Sigmoid colon (tissue), 7 donors: ENCODE measurements at places on chromosomes 5 and 9. TPM values are rescaled to one million over a fixed set of nuclear protein-coding genes. Genes with fewer than 3 reads are reported as not detected.

Gene PAEP
- total RNA-seq, result not detected

Gene SPRY4
- 15.7 TPM for total RNA-seq

Gene FAM221B
- total RNA-seq, result not detected

Gene TSC1
- total RNA-seq, result 55.9 TPM

Gene ACOT12
- total RNA-seq, result 0.41 TPM

Gene INVS
- 29.8 TPM for total RNA-seq

Gene ORM2
- not detected for total RNA-seq

Gene TNFSF15
- 13.2 TPM for total RNA-seq

Gene PCDH1
- total RNA-seq, result 13.2 TPM

Gene POU5F2
- total RNA-seq, result 3.1 TPM

Gene SVEP1
- 77.5 TPM for total RNA-seq

Gene IFT74
- total RNA-seq, result 14.5 TPM

Gene GPRIN1
- total RNA-seq, result 0.33 TPM

Gene GFI1B
- total RNA-seq, result not detected

- DNase-seq, result no peak
These were observed 6.1 kb downstream of the PRRX2 start for GRCh38 chr9:129671519-129671918.

GRCh38 chr9:16809912-16810610 is 60.4 kb downstream of the BNC2 start:
- DNase-seq, result no peak

- no peak for DNase-seq
These were observed 15.1 kb downstream of the AUH start for GRCh38 chr9:91346644-91347043.

DNA sequence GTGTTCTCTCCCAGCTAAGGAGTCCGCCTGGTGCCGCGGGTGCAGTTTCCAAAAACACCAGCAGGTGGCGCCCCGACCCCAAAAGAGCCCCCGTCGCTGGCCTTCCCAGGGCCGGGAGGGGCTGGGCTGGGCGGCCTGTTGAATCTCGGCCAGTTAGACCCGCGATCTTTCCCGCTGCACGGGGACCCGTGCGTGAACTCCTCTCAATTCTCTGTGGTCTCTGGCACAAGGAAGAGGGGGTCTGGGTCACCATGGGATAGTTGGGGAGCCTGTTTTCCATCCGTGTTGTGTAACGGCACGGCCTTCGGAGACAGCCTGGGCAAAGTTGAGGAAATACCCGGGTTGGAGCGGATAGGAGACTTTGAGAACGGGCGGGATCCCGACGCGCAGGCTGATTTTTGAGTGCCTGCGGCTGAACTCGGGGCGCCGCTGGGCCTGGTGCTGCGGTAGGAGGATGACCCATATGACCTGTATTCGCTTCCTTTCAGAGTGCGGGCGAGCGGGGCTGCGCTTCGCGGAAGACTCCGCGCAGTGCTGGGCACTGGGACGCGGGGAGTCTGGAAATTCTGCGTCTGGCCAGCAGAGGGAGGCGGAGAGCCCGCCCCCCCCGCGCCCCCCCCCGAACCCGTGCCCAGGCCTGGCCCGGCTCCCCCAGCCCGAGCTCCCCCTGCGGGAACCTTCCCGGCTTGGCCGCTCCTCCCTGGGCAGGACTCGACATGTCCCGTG is 7.9 kb upstream of the PSD2 start:
- DNase-seq, result peak; percentile 92

- no peak for DNase-seq
These were observed 92.7 kb downstream of the SV2C start for GRCh38 chr5:76175821-76176403.

GRCh38 chr9:68585034-68585761 is 44.5 kb upstream of the TMEM252 start:
- no peak for DNase-seq

- no peak for DNase-seq
These were observed 61.7 kb upstream of the PDE4D start for GRCh38 chr5:59955241-59955640.

GRCh38 chr9:79369676-79370075 is 202.1 kb upstream of the TLE4 start:
- DNase-seq, result no peak

DNA sequence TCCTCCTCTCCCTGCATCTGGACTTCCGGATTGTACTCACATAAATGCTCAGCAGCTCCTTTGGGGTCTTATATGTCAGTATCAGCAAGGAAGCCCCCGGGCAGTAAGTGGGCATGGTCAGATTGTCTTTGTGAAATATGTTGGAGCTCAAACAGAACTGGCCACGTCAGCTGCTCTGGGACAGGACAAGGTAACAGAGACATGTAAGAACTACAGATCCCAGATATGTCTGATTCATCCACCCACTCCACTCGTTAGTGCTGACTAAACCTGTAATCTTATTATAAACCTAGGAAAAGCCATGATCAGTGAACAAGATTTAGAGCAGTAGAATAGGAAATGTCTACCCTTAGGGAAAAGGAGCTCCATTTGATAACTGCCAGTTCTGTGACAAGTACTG is 561.8 kb downstream of the CETN3 start:
- DNase-seq, result no peak

DNA sequence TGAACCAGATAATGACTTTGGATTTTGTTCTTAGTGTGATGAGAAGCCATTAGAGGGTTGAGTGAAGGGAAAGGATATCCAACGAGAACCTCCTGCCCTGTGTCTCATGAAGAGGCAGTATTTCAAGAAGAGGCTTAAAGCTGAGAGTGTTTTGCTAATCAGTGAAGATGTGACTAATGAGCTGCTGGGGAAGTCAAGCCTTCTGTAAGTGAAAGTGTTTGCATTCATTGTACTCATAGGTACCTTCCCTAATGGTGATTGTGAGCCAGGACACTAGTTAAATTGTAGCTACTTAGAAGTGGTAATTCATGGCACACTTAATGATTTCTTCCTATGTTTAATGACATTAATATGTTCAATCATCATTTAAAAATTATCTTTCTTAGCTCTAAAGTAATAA is 23.7 kb downstream of the PIP5K1B start:
- DNase-seq, result no peak

- DNase-seq, result no peak
These were observed 137.3 kb upstream of the RANBP3L start for GRCh38 chr5:36438765-36439561.

DNA sequence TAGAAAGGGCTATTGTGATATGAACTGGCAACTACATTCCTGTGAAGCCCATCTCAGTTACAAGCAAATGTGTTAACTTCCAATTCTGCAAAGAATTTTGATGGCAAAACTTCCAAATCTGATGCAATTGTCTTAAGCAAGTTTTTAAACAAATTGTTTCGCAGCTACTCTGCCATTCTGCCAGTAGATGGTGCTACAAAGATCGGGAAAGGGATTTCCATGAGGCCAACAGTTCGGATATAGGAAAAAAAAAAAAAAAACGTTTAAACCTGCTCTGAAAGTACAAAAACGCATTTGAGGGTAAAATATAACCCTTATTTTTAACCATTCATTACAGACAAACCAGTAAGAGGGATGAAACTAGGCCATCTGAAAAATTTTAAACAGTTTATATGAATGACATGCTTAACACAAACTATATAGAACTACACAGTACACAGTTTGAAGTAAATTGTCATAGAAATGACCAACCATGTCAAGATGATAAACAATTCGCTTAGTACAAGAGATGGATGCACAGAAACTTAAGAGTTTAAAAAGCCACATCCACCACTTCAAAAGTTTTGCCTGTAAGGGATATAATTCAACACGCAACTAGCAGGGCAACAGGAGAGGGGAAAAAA is 2.2 kb downstream of the HNRNPA0 start:
- no peak for DNase-seq

DNA sequence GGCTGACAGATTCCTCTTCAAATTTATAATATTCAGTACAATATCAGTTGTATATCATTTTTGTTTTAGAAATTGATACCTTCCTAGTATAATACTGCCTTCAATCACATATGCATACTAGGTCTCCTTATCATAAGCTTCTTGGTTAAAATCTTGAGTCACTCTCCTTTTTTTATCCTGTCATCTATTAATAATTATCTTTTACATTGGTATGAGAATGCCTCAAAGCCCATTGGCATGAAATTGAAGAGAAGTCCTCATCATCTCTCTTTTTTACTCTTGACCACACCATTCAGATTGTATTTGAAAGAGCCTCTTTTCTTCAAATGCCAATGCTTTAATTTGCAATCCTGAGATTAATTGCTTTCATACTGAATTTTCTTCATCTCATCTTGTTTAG is 810.3 kb downstream of the BRINP1 start:
- DNase-seq, result no peak

DNA sequence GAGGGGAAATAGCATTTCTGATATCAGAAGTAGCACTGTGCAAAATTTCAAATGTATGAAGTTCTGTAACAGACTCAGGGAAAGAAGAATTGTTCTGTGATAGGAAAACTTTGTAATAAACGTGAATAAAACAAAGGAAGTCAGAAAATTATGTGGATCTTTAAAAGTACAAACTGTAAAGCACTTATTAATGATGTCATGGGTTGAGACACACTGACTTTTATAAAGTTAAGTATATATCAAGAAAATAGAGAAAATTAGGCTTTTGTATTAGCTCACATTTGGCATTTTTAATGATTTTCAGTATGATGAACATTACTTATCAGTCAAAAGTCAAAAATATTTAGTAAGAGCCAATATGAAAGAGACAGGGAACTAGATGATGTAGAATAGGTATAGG is 1081.7 kb upstream of the EDIL3 start:
- no peak for DNase-seq

- no peak for DNase-seq
These were observed 800 bp upstream of the KCNN2 start for GRCh38 chr5:114360816-114361723.

DNA sequence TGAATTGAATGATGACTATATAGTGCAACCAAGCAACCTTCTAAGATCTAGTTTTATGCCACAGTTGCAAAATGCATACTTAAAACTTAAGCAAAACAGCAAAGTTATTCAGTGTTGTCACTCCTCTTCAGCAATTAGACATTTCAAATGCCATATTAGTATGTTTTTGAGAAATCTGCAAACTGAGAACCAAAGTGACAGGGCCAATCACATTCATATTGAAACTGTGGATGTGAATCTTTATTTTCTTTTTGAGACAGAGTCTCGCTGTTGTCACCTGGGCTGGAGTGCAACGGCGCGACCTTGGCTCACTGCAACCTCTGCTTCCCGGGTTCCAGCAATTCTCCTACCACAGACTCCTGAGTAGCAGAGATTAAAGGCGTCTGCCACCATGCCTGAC is 249.2 kb upstream of the EFNA5 start:
- DNase-seq, result no peak

DNA sequence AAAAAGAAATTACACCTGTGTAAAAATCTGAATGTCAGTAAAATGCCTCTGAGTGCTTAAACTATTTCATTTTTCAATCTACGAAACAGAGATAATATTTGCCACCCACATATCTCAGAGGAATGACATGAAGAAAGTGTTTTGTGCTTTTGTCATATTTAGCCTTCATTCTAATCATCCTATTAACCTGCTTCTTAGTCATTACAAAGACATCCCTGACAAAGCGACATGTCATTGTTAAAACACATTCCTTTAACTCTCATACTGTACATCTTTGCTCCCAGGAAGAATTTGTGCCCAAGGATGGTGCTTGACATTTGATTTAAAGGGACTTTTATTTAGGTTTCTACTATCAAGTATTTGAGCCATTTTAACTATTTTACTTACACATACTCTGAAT is 275.9 kb downstream of the DMRTA1 start:
- no peak for DNase-seq

- DNase-seq, result no peak
These were observed 95.9 kb downstream of the UGCG start for GRCh38 chr9:111992523-111992922.

GRCh38 chr5:27290172-27290571 is 251.8 kb upstream of the CDH9 start:
- DNase-seq, result no peak

DNA sequence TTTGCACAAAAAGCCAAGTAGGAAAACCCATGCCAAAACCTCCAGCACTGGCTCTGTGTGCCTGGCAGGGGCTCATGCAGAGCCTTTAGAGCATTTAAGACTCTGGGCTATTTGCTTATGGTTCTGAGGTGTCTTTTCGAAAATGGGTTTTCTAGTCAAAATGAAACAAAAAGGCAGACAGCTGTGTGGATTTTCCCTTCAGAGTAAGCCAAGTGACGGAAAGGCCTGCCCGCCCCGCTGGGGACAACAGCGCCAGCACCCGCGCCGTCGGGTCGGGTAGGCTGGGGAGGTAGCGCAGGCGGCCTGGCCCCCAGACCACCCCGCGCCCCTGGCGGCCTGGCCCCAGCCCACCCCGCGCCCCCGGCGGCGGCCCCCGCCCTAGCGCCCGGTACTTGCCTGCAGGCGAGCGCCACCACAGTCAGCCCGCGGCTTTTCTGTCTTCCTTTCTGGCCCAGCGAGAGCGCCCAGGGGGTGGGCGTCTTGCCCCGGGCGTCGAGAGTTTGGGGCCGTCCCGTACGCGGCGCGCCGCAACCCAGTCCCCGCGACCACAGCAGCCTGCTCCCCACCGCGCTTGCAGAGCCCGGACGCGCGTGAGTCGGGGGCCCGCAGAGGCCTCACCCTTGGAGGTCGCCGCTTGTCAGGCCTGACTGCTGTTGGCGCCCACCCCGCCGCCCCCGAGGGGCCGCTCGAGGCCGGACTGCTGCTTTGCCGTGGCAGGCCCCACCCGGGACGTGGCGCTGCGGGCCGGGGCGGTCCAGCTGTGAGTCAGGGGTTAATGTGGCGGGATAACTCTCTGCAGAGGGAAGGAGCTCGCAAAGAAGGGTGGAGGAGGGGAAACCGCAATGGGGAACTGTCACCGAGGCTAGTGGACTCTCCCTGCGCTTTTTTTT is at the start of gene TICAM2:
Gene TICAM2, minus strand, starts transcription at position 779 of the 890 bp plus-strand sequence. CDS start 21,223 bp downstream, outside the sequence.
- peak; percentile 84 for DNase-seq

DNA sequence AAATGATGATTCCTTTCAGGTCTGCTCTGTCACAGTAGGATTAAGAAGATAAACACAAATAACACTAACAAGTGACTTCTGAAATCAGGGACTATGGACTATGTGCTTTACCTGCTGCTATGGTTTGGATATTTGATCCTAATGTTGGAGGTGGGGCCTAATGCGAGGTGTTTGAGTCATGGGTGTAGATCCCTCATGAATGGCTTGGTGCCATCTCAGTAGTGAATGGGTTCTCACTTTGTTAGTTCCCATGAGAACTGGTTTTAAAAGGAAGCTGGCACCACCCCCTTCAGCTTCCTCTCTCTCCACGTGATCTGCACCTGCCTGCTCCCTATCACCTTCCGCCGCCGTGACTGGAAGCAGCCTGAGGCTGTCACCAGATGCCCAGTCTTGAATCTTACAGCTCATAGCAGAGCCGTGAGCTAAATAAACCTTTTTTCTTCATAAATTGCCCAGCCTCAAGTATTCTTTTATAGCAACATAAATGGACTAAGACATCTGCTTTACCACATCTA is 3.3 kb downstream of the PPIC start:
- no peak for DNase-seq

GRCh38 chr5:18057725-18058124 is 423.5 kb downstream of the TAF11L14 start:
- no peak for DNase-seq

GRCh38 chr5:36089989-36090388 is 23.3 kb upstream of the UGT3A2 start:
- DNase-seq, result no peak

GRCh38 chr9:87883274-87883673 is 597 bp downstream of the SPATA31E1 start:
- no peak for DNase-seq

- DNase-seq, result peak; percentile 60
These were observed 157.1 kb downstream of the OLFM1 start for GRCh38 chr9:135244271-135245221.

- DNase-seq, result no peak
These were observed 76.4 kb upstream of the SLC1A1 start for GRCh38 chr9:4413856-4414255.

GRCh38 chr5:91742550-91742949 is 359.4 kb upstream of the ARRDC3 start:
- DNase-seq, result no peak

- no peak for DNase-seq
These were observed 147.6 kb downstream of the CDH10 start for GRCh38 chr5:24497145-24497544.
